ENCODE measurements at places on chromosomes 4 and X.
A peak's percentile ranks its signal among the peaks of the same experiment; 100 is the strongest.

DNA sequence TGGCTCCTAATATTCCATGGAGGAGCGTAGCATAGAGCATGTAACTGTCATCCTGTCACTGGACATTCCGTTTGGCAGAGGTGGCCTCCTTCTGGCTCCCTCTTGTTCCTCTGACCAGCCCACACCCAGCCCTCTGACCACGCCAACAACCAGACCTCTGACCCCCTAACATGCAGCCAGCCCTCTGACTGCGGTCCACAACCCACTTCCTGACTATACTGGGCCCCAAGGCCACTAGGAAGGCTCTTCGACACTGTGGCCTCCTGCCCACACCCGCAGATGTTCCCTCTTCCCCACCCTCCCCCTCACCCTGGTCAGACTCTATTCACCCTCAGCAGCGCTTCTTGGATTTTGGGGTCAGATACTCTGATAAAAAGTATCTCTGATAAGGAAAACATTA is 141.4 kb downstream of the EVC2 start:
- DNase-seq, result no peak

DNA sequence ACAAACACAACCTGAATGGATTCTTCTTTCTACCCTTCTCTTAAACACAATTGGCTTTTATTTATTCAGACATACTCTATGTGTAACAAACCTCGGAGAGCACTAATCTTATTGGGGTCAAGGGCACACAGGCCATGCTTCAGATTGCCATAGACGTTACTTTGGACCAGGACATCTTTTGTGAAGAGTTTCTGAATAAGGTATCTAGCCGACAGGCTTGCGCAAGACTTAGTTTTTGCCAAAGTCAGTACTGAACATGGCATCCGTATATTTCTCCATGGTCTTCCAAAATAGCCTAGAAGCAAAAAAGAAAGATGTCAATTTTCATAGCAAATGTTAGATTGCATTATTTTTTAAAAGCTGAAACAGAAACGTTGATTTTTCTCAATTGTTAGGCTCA is 49.8 kb downstream of the BEND2 start:
- no peak for DNase-seq

- no peak for DNase-seq
Measured at GRCh38 chrX:15376956-15377355, 7.3 kb downstream of the VEGFD start.

GRCh38 chrX:80556148-80556547 is 135.9 kb downstream of the TENT5D start:
- no peak for DNase-seq

- DNase-seq, result no peak
Measured at GRCh38 chrX:17861489-17862011, 452 bp upstream of the RAI2 start.

DNA sequence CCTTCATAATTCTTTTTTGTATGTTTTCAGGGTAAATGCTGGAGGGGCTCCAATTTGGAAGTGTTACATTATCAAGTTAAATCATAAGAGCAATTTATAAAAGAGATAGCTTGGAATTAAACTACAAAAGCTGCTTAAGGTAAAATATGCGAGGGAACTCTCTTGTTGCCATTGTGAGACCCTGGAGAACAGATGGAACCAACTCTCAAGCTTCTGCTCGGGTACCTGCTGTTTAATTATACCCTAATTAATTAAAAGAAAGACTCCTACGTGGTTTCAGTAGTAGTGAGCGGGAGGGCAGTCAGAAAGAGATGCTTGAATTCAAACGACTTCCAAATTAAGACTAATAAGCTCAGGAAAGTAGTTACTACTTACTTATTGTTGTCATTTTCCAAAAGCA is 313.1 kb upstream of the TACR3 start:
- no peak for DNase-seq

GRCh38 chr4:140266958-140267568 is 106.4 kb upstream of the SCOC start:
- no peak for DNase-seq

- DNase-seq, result peak; percentile 44
Measured at GRCh38 chr4:185128272-185129119, 14.6 kb upstream of the SLC25A4 start.

GRCh38 chrX:13339607-13340006 is 19.8 kb upstream of the ATXN3L start:
- no peak for DNase-seq

DNA sequence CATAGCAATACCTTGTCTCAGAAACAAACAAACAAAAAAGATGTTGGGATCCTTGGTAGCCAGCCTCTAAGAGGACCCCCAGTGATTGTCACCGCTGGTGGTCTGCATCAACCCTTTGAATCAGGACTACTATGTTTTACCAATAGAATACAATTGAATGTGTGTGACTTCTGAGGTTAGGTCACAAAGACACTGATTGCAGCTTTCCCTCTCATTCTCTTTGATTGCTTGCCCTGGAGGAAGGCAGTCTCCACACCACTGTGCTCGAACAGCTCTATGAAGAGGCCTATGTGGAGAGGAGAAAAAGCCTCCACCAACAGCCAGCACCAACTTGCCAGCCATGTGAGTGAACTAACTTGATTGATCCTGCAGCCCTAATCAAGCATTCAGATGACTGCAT is 2.8 kb upstream of the SMIM14 start:
- no peak for DNase-seq

- DNase-seq, result no peak
Measured at GRCh38 chrX:38727668-38728067, 73.6 kb upstream of the MID1IP1 start.

DNA sequence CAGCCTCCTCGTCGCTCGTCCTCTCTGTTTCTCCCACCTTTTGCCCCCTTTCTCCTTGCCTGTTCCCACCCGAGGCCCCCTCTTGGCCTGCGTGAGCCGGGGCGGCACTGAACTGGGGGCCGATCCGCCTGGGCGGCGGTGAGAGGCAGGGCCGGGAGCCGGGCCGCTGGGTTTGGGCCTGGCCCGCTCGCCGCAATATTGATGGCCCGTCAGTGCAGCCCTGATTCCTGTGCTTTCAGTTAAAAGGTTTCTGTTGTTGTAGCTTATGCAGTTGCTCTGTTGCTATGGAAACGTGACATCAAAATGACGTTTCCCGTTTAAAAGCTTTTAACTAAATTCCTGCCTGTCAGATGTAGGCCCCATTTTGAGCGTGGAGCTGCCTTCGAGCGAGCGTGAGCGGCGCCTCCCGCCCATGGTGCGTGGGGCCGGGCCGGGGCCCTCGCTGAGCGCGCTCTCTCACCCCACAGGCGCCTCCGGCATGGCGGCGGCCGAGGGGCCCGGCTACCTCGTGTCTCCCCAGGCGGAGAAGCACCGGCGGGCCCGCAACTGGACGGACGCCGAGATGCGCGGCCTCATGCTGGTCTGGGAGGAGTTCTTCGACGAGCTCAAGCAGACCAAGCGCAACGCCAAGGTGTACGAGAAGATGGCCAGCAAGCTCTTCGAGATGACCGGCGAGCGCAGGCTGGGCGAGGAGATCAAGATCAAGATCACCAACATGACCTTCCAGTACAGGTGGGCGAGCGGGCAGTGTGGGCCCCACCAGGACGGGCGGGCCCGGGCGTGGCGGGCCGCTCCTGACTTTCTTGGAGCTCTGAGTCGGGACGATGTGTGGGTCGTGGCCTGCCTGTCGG is at the start of gene MSANTD1:
TSS of gene MSANTD1 (plus strand) at position 349 of the 851 bp plus-strand sequence. CDS start at position 413, 64 bp downstream.
- DNase-seq, result peak; percentile 50

- DNase-seq, result peak; percentile 11
Measured at GRCh38 chrX:17501746-17502145, 126.7 kb downstream of the NHS start.

GRCh38 chr4:5024673-5025072 is 5.4 kb upstream of the CYTL1 start:
- DNase-seq, result peak; percentile 26

DNA sequence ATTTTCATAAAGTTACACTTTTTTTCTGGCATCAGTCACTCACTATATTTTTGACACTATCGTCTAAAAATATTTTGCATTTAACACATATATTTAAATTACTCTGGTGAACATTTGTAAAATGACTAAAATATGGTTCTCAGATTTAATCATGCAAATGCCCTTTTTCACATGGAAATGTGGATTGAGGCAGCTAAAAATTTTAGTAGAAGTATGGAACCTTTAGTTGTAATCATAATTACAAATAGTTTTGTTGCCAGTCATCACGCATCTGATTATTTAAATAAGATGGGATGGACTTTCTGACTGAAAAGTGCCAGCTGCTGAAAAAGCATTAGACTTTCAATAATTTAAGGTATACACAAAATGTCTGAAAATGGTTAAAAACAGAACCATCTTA is 119.3 kb downstream of the PDHA2 start:
- no peak for DNase-seq

GRCh38 chr4:80226094-80226493 is 28.8 kb downstream of the PRDM8 start:
- DNase-seq, result peak; percentile 53

DNA sequence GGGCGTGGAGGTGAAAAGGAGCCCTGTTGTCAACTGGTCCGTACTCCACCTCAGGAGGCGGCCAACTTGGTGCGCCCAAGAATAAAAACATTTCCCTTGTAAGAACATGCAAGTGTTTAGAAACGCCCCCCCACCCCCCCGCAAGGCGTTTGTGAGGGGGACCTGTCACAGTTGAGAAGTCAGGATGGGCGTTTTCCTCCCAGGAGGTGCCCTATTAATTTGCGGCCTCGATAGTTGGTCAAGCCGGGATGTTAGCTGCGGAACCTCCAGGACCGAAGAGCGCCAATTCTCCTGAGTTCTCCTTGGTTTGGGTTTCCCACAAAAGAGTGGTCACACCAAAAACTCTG is 651 bp upstream of the SAP30 start:
- DNase-seq, result no peak

DNA sequence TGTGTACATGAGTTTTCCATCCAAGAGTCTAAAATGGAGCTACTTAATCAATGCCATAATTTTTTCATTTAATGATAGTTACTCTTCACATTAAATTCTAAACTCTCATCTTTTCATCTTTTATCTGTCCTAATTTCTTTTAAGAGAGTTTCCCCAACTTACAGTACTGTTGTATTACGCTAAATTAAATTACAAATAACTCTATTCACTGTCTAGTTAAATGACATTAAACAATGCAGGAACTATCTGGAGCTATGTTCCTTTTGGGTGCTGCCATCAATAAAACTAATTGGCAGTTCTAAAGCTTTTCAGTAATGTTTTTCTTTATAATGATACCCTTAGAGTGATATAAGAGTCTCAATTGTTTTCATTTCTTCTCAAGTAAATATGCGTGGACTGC is 227.6 kb downstream of the ANKRD50 start:
- DNase-seq, result no peak

DNA sequence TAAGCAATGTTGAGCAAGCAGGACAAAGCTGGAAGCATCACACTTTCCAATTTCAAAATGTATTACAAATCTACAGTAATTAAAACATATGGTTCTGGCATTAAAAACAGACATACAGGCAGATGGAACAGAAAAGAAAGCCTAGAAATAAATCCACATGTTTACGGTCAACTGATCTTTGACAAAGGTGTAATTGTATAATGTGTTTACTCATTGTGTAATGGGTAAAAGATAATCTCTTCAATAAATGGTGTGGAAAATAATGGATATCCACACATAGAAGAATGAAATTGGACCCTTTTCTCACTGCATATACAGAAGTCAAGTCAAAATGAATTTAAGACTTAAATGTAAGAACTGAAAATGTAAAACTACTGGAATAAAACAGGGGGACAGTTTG is 394.2 kb downstream of the ANKRD50 start:
- DNase-seq, result no peak
